Activated naive CD4-positive, alpha-beta T cell treated with anti-CD3 and anti-CD28 coated beads, Interleukin-2, amount 50 U/mL, for 16 hours (primary cell): ENCODE measurements at places on chromosomes 12 and 14.

DNA sequence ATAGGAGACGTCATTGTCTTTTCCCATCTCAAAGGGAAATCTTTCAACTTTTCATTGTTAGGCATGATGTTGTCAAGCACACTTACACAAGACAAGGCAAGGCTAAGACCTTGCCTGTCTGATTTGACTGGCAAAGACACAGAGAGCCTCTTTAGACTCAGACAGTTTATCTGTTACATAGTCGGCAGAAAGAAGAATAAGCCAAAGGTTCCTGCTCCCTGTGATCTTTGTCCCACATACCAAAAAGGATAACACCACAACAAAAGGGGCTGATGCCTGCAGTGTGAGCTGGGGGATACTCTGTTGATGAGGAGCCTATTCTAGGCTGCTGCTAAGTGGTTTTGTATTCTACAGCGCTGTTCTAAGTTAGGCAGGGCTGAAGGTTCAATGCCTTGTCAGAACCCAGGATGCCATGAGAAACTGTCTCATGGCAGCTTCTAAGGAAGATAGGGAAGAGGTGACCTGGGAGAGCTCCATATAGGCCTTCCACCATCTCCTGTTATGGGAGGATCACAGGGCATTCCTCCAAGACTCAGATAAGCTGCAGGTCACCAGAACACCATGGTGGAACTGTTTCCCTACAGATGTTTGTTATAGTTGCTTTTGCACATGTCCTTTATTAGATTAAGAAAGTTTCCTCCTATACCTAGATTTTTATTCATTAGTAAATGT, 12.7 kb downstream of the ERC1 start:
- DNase-seq = no peak

DNA sequence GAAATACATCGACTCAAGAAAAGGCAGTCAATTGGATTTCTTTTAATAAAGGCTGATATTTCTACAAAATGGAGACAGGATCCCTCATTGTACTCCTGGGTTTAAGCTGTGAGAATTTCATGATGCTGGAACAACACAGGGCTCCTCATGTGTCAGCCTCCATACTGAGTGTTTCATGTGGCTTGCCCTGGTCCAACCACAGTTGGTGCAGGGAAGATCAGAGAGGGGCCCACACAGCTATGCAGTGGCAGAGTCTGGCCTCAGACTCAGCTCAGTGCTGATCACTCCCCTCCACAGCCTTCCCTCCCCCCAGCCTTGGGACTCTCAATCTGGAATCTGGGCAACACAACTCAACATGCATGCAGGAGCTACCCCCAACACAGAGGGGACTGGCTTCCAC, 122.5 kb upstream of the OVCH1 start:
- DNase-seq = no peak

GRCh38 chr12:104457746-104458693, 1.3 kb downstream of the CHST11 start:
- peak; percentile 60 for DNase-seq

GRCh38 chr14:49865431-49865859, 12.9 kb upstream of the NEMF start:
- peak; percentile 84 for DNase-seq

- DNase-seq = no peak
Observed at GRCh38 chr12:44381341-44381740, 494.8 kb downstream of the NELL2 start.

DNA sequence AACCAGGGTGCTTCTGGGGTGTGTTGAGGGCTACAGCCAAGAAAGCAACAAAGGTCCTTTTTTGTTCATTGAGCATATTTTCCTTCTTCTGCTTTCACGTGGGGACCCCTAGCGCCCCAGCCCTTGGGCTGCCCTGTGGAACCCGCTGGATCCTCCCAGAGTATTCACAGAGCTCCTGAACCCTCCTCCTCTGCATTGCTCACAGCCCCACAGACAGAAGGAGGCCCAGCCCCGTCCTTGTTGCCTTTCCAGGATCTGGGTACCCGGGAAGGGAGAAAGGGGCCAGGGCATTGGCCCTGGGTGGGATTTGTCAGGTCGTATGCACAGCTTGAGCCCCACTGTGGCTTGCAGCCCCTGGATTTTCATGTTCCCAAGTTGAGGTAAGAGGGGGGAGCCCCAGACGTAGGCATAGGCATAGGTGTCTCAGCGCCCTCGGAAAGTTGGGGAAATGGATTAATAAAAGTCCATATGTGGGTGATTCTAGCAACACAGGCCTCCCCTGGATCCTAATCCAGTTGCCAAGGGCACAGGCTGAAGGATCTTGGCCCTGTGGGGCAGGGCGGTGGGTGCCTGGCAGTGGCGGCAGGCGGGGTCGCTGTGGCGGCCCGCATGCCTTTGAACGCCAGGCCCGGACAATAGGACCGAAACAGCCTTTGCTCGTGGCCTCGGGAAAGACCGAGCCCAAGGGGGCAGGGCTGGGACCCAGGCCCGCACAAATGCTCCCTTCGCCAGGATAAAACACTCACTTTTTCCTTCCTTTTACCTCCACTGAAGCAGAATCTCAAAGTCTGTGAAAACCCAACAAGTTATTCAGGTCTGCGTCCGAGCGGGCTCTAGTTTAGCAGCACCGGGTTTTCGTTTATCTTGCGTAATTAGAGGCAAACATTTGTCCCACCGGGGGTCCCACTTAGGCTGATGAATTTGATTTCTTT, 3.0 kb upstream of the HOXC10 start:
- no peak for DNase-seq

- no peak for DNase-seq
Observed at GRCh38 chr14:71454010-71454409, 478.2 kb upstream of the RGS6 start.

GRCh38 chr12:53798575-53798974, 46.8 kb upstream of the CISTR start:
- DNase-seq = no peak

- DNase-seq = peak; percentile 84
Observed at GRCh38 chr14:106044949-106045596, 518.7 kb downstream of the TMEM121 start.

DNA sequence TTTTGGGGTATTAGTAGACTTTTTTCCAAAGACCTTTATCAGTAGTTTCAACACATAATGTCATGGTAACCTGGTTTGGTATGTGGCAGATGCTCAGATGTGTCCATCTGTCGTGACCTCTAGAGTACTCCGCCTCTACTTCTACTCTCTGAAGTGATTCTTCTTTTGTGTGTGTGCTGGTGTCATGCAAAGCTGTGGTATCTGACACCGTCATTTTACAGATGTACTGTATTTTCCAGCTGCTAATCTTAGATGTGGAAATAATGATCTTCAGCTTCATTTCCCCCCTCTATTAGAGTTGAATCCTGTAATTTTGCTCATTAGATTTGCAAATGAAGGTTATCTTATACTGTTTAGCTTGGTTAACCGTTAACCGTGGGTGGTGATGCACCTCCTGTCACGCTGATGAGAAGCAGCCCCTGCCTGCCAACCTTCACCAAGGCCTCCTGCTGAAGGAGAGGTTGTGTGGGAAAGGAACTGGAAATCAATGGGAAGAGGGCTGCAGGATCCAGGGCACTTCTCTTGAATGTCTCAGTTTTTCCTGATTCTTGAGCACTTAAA, 222.4 kb upstream of the AMIGO2 start:
- DNase-seq = no peak

GRCh38 chr12:102438047-102438826, 42.1 kb downstream of the IGF1 start:
- DNase-seq = no peak

- DNase-seq = no peak
Observed at GRCh38 chr12:42686514-42687172, 97.1 kb upstream of the PRICKLE1 start.

GRCh38 chr12:47707905-47708543, 2.2 kb upstream of the RPAP3 start:
- DNase-seq = no peak

- DNase-seq = no peak
Observed at GRCh38 chr12:58773986-58774385, 146.3 kb downstream of the LRIG3 start.

DNA sequence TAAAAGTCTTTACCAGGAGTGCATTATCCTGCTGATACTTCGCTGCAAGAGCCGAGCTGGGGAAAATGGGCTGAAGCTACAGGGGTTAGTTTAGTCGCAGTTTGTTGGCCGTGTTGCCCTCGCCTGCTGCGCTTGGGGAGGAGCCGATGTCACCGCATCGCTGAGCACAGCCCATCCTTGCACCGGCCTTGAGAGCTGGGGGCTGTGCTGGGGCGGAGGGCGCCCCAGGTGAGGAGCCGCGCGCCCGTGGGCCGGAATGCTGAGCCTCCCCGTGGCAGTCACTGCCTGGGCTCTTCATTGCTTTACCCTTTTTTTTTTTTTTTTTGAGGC, 50.0 kb downstream of the ADGRD1 start:
- no peak for DNase-seq

GRCh38 chr12:46219877-46220655, 48.8 kb downstream of the SLC38A1 start:
- DNase-seq = peak; percentile 67

DNA sequence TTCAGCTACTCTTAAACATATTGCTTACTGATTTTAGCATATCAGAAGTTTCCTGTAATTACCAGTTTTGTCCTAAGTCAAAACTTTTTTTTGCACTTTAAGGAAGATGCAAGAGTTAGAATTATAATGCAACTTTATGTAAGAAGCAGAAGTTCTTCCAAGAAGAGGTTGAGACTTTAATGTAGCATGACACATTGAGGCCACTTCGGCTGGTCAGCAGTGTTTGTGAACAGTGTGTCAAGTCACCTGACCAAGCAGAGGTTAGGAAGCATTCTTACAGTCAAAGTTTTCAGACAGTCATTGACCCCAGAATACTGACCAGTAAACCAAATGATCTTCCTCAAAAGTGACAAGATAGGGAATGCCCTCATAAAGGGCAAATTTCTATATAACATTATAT, 15.2 kb downstream of the FGFR1OP2 start:
- DNase-seq = no peak

DNA sequence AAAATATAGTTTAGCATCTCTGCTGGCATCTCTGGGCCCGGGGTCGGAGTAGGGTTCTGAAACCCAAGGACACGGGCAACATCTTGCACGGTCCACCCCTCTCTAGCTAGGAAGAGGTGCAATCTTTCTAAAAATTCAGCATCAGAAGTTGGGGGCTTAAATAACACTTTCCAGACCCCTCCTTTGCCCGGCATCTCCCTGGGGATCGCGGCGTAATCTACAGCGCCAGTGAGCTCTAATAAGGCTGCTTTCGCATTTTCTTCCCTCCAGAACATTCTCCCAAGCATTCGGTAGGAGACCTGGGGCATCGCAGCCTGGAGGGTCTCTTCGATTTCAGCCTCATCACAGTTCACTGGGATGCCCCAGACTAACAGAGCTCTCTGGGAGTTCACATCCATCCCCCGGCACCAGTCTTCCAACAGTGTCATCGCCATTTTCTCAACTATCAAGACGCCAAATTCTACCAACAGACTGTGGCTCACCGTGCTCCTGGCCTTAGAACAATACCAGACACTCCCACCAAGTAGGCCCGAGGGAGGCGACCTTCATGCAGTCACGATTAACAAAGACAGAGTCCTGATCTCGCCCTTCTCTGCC, 880 bp downstream of the PNMA1 start:
- DNase-seq = no peak

DNA sequence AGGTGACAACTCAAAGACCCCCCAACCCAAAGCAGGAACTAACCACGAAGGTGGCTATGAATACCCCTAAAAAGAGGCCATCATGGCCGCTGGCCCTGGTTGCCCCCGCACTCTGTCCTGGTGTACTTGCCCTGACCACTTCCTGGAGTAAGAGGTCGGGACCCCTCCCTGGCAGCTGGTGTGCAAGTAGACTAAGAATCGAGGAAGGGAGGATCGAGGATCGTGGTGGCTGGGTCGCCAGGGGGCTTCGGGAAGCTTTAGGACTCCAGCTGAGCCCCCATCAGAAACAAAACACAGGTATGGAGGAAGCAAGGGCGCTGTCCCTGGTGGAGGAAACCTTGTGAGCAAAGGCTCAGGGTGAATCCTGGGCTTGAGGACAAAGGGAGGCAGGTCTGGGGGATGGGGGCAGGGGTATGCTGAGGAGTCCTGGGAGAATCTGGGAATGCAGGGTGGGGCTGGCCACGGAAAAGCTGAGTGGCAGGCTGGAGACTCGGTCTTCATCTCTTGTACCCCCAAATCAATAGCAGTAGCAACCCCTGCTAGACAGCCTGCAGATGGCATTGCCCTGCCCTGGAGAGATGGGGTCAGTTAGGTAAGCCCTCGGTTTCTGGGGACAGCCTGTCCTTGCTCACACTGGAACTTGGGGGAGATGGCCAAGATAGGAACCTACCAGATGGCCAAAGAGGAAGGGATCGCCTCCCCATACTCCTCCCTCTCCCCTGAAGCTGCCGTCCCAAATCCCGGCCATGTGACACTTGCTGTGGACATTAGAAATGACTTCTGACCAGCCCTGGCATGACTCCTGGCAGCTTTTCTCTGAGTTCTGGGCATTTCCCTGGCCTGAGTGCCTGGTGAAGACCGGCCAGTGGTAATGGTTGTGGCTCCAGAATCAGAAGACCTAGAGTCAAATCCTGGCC, 45.3 kb upstream of the ESRRB start:
- no peak for DNase-seq

DNA sequence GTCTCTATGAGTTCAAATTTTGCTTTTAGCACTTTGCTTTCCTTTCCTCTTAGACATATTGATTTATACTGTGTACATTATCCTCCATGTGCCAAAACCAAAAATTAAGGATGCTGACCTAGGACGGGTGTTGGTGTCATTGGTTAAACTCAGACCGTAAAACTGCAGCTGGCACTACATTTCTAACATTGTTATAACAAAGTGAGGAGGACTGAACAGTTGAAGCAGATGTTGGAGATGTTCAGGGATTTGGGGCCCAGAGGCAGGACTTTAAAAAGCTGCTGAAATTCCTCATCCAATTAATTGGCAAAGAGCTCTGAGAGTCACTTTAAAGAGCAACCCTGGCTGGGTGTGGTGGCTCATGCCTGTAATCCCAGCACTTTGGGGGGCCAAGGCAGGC, 72.4 kb downstream of the TMTC1 start:
- DNase-seq = no peak

GRCh38 chr12:63090716-63091115, 60.3 kb downstream of the AVPR1A start:
- no peak for DNase-seq

GRCh38 chr12:127619869-127620734, 646.9 kb upstream of the TMEM132C start:
- DNase-seq = no peak

DNA sequence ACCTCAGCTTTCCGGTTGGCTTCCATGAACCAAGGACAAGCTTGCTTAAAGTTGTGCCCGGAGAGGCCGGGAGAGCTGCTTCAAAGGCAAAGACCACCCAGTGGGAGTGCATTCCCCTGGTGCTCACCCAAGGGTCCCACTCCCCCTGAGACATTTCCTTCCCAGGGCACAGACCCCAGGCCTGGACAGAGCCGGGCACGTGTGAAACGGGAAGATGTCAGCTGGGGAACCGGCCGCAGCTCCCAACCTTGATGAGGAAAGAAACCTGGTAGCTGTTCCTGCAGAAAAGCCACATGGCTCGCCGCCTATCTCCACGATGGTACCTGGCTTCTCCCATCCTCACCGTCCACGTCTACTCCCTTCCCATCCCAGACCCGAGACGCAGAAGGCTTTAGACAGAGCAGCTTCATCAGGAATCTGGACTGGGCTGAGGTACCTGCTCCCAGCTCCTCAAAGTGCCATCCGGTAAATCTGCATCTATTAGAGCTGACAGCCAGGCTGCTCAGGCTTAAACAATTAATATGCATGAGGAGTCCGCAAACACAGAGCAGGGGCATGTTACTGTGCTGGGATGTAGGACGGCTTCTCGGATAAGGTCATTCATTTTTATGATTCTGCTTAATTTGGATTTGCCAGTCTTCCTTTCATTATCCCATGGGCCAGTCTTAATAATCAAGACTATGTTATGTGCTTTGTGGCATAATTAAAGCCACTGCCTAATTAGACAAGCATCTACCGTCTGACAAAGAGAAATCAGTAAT, 53.1 kb downstream of the GALNT9 start:
- DNase-seq = no peak
